ENCODE measurements at places on chromosomes 1 and 21.

DNA sequence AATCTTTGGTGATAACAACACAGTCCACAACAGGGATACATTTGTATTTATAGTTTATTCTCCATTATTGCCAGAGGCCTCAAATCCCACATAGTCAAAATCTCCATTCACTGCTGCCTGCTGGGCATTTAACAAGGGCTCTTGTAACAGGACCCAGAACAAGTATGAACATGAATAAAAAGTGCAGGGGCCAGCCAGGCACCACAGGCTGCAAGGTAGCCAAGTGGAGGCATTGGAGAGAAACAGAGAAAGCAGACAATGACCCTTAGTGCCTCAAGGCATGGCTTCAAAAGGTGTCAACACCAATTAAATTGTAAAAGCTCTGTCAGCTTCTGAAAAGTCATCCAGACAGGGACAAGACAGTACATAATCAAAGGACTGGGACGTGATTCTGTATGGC lies 116.8 kb downstream of the ATP6V1G3 start:
- H3K36me3 ChIP-seq: no peaks in the 10 kb centered on the region
- no peak overlapping the region for H3K27ac ChIP-seq
- no peak overlapping the region for H3K4me3 ChIP-seq
- H3K4me1 ChIP-seq: no peaks in the 10 kb centered on the region
- no peak for DNase-seq
- H3K27me3 ChIP-seq: no peaks in the 10 kb centered on the region

DNA sequence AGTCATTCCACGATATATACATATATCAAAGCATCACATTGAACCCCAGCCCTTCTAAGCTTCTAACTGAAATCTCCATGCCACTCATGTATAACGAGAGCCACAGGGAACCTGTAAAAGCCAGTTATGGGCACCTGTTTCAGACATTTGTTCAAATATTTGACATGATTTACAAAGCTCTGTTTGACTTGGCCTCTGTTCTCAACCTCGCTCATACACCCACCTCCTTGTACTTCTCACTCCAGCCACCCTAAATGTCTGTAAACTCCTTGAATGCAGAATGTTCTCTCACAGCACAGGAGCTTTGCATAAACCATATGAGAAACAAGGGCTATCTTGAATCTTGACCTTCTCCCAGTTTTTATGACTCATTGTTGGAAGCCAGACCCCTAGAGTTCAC lies 36.9 kb upstream of the CD2 start:
- H3K4me3 ChIP-seq: no peak overlapping the region
- no peaks in the 10 kb centered on the region for H3K4me1 ChIP-seq
- no peaks in the 10 kb centered on the region for H3K36me3 ChIP-seq
- no peak for DNase-seq
- no peak overlapping the region for H3K27ac ChIP-seq

GRCh38 chr1:229889031-229889517 lies 178.0 kb upstream of the GALNT2 start:
- no peak overlapping the region for H3K27ac ChIP-seq
- H3K36me3 ChIP-seq: no peaks in the 10 kb centered on the region
- no peak overlapping the region for H3K4me3 ChIP-seq
- no peaks in the 10 kb centered on the region for H3K4me1 ChIP-seq
- H3K27me3 ChIP-seq: no peaks in the 10 kb centered on the region
- DNase-seq: no peak

DNA sequence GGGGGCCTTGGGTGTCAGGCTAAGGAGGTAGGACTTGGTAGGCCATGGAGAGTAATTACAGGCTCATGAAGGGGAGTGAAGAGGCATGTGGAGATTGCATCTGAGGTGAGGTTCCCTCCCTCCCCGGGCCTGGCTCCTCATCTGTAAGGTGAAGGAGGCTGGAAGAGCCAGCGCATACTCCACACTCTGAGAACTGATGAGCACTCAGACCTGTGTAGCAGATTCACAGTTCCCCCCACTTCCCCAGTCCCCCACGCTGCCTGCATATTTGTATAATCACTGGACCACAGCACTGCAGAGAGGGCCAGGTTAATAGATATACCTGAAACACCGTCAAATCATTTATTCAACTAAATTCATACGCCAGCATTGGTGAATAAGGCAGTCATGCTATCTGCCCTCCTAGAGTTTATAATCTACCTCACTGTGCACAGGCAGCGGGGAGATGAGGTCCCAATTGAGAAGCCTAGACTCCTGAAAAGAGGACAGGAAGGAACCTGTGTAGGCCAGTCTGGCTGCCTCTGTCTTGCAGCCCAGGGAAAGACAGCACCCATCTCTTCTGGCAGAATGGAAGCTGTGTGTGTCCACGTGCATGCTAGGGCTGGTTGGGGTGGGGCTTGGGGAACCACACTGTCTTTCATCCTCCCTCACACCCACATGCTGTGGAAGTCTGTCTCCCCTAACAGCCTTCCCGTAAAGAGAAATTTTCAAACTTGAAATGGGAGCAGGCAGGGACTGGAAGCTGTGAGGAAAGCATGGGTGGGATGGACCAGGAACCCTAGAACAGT lies 110.6 kb upstream of the ATP1A1 start:
- no peak overlapping the region for H3K4me3 ChIP-seq
- no peaks in the 10 kb centered on the region for H3K36me3 ChIP-seq
- H3K4me1 ChIP-seq: no peaks in the 10 kb centered on the region
- no peaks in the 10 kb centered on the region for H3K27me3 ChIP-seq
- no peak overlapping the region for H3K27ac ChIP-seq

- H3K27me3 ChIP-seq: no peaks in the 10 kb centered on the region
- H3K27ac ChIP-seq: no peak overlapping the region
- H3K4me3 ChIP-seq: no peak overlapping the region
- H3K4me1 ChIP-seq: peaks cover 14% of the 10 kb centered on the region
- DNase-seq: no peak
- no peaks in the 10 kb centered on the region for H3K36me3 ChIP-seq
These were observed 4.1 kb downstream of the LRRIQ3 start for GRCh38 chr1:74193908-74194307.

GRCh38 chr1:176136891-176137290 lies 70.2 kb downstream of the COP1 start:
- no peaks in the 10 kb centered on the region for H3K27me3 ChIP-seq
- no peaks in the 10 kb centered on the region for H3K36me3 ChIP-seq
- no peak for DNase-seq
- peaks cover 4% of the 10 kb centered on the region for H3K4me1 ChIP-seq
- no peak overlapping the region for H3K27ac ChIP-seq
- no peak overlapping the region for H3K4me3 ChIP-seq

- no peak overlapping the region for H3K27ac ChIP-seq
- no peaks in the 10 kb centered on the region for H3K36me3 ChIP-seq
- no peaks in the 10 kb centered on the region for H3K27me3 ChIP-seq
These were observed 77.7 kb downstream of the KIRREL1 start for GRCh38 chr1:158071138-158071537.

- H3K36me3 ChIP-seq: peaks cover 11% of the 10 kb centered on the region
- DNase-seq: no peak
- no peaks in the 10 kb centered on the region for H3K4me1 ChIP-seq
- H3K27me3 ChIP-seq: no peaks in the 10 kb centered on the region
- no peak overlapping the region for H3K4me3 ChIP-seq
- H3K27ac ChIP-seq: no peak overlapping the region
These were observed 78.6 kb downstream of the POFUT2 start for GRCh38 chr21:45209046-45209445.

DNA sequence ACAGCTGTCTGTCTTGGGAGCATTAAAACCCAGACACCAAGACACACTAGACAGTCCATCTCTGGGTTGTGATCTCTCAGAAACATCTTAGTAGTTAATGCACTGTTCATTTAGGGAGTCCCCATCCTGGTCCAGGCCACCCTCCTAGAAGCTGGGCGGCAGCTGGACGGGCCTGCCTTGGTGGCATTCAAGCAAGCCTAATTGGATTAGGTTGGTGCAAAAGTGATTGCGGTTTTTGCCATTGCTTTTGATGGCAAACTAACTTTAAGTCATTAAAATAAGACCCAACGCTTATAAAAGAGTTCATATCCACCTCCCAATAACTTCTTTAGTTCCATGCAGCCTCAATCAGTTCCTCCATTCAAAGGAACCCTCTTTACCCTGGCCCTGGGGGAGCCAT lies 21.7 kb downstream of the ATP5PO start:
- H3K27me3 ChIP-seq: no peaks in the 10 kb centered on the region
- peaks cover 12% of the 10 kb centered on the region for H3K4me1 ChIP-seq
- H3K4me3 ChIP-seq: no peak overlapping the region
- H3K36me3 ChIP-seq: no peaks in the 10 kb centered on the region
- H3K27ac ChIP-seq: no peak overlapping the region

- no peak for DNase-seq
- peaks cover 35% of the 10 kb centered on the region for H3K36me3 ChIP-seq
- no peaks in the 10 kb centered on the region for H3K4me1 ChIP-seq
- no peaks in the 10 kb centered on the region for H3K27me3 ChIP-seq
- H3K27ac ChIP-seq: no peak overlapping the region
These were observed 32.4 kb downstream of the PRPF38A start for GRCh38 chr1:52436817-52437216.

DNA sequence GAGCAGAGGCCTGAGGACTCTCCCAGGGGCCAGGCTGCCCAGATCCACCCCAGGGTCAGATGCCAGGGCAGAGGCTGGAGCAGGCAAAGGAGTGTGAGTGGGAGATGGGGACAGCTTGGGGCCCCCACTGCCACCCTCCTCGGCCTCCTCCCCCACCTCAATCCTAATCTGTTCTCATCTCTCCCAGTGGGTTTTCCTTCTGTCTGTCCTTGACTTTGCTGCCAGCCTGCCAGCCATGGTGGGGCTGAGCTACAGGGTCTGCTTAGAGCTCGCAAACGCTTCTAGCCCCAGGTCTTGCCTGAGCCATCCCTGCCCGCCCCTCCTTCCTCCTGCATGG lies 65.3 kb downstream of the MEGF6 start:
- H3K36me3 ChIP-seq: no peaks in the 10 kb centered on the region
- H3K4me1 ChIP-seq: no peaks in the 10 kb centered on the region
- no peaks in the 10 kb centered on the region for H3K27me3 ChIP-seq
- DNase-seq: no peak

DNA sequence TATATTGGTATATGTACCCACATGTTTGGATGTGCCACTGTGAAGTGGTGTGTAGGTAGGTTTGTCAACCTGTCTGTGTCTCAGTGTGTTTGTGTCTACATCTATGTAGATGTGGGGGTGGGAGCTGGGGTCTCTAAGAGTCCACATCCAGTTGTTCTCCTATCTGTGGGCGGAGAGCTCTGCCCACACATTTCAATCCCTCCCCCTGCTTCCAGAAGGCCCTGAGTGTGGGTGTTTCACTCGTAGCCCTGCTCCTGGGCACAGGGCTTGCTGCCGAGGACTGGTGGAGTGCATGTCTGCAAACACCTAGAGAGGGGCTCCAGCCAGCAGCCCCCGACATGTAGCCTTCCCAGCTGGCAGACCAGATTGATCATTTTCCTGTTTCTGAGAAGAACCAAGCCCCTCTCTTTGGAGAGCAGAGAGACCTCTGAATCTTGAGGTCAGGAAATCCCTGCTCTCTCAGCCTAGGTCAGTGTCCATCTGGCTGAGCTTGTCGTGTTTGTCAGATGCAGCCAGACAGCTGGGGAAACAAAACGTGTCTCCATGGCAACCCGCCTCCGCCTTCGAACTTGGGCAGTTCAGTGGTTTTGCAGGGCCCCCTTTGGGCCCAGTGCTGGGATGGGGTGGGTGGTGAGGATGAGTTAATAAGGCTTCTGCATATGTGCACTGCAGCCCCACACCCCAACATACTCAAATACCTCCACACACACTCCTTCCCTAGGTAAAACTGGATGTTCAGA lies 31.2 kb upstream of the SYNC start:
- H3K36me3 ChIP-seq: no peaks in the 10 kb centered on the region
- no peaks in the 10 kb centered on the region for H3K4me1 ChIP-seq
- no peak overlapping the region for H3K27ac ChIP-seq
- H3K27me3 ChIP-seq: no peaks in the 10 kb centered on the region
- no peak overlapping the region for H3K4me3 ChIP-seq
- no peak for DNase-seq

DNA sequence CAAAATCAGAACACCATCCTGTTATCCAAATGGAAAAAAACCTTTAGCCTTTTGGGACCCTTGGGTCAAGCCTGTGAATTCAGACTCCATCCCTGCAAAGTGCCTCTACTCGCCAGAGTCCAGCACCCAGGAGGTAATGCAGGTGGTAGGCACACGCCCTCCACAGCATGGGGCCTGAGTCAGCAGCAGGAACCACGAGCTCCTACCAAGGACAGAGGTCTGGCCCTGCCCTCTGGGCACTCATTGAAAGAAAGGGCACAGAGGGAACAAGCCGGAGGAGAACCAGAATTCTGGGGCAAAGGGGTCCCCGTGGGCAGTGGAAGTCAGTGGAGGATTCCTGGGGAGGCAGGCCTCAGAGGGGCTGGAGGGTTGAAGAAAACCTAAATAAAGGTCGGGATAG lies 438.1 kb downstream of the NPHP4 start:
- H3K27me3 ChIP-seq: no peaks in the 10 kb centered on the region
- DNase-seq: no peak
- no peaks in the 10 kb centered on the region for H3K4me1 ChIP-seq
- H3K36me3 ChIP-seq: no peaks in the 10 kb centered on the region
- H3K27ac ChIP-seq: no peak overlapping the region

DNA sequence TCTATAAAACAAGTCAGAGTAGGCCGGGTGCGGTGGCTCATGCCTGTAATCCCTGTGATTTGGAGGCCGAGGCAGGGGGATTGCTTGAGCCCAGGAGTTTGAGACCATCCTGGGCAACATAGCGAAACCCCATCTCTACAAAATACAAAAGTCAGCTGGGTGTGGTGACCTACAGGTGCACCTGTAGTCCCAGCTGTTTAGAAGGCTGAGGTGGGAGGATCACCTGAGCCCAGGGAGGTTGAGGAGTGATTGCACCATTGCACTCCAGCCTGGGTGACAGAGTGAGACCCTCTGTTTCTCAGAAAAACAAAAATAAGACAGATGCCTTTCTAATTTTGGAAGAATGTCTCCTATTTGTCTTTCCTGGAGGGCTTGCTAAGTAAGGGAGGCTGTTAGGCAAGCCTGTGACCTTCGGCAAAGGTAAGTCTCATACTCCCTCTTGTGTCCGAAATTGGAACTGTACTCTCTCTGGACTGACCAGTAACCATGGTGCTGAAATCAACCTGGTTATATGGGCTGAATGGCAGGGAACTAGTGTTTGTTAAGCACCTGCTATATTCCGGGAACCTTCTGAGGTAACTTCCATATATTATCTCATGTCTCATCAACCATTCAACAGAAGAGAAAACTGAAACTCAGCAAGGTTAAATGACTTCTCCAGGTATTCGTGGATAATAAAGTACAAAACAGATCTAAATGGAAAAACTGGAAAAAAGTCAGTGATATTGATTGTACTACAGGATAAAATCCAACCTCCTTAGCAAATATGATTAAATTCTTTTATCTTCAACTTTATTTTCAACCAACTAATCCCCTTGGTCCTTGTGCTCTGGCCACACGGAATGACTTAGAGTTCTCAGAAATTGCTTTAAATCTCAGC lies 11.8 kb upstream of the RAB3B start:
- no peak overlapping the region for H3K4me3 ChIP-seq
- peaks cover 3% of the 10 kb centered on the region for H3K27me3 ChIP-seq
- DNase-seq: no peak
- no peaks in the 10 kb centered on the region for H3K36me3 ChIP-seq
- no peak overlapping the region for H3K27ac ChIP-seq
- H3K4me1 ChIP-seq: no peaks in the 10 kb centered on the region

- no peak overlapping the region for H3K27ac ChIP-seq
- no peak for DNase-seq
- no peaks in the 10 kb centered on the region for H3K27me3 ChIP-seq
These were observed 14.8 kb upstream of the PPM1J start for GRCh38 chr1:112729909-112730308.

GRCh38 chr1:107432108-107432507 lies 291.3 kb downstream of the NTNG1 start:
- H3K27me3 ChIP-seq: no peaks in the 10 kb centered on the region
- H3K27ac ChIP-seq: no peak overlapping the region
- no peaks in the 10 kb centered on the region for H3K36me3 ChIP-seq
- H3K4me3 ChIP-seq: no peak overlapping the region
